ENCODE measurements at places on chromosomes 6 and 20.

- no peak for DNase-seq
Observed at GRCh38 chr6:121759370-121759769, 323.9 kb downstream of the GJA1 start.

GRCh38 chr20:32685541-32686529 lies 12.1 kb upstream of the C20orf203 start:
- DNase-seq, result no peak

DNA sequence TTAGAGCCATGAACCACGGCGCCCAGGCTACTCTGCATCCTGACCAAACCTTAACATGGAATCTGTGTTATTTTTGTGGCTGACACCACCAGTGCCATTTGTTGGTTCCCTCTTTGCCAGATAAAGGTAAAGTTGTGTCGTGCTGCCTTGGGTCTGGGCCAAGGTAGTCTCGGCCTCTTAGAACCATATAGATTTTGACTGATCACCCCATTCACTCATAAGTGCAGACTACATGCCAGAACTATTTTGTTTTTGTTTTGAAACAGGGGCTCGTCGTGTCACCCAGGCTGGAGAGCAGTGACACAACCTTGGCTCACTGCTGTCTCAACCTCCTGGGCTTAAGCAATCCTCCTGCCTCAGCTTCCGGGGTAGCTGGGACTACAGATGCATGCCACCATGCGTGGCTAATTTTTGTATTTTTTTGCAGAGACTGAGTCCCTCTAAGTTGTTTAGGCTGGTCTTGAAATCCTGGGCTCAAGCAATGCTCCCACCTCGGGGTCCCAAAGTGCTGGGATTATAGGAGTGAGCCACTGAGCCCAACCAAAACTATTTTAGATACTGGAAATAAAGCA lies 19.2 kb upstream of the RIPOR3 start:
- no peak for DNase-seq

DNA sequence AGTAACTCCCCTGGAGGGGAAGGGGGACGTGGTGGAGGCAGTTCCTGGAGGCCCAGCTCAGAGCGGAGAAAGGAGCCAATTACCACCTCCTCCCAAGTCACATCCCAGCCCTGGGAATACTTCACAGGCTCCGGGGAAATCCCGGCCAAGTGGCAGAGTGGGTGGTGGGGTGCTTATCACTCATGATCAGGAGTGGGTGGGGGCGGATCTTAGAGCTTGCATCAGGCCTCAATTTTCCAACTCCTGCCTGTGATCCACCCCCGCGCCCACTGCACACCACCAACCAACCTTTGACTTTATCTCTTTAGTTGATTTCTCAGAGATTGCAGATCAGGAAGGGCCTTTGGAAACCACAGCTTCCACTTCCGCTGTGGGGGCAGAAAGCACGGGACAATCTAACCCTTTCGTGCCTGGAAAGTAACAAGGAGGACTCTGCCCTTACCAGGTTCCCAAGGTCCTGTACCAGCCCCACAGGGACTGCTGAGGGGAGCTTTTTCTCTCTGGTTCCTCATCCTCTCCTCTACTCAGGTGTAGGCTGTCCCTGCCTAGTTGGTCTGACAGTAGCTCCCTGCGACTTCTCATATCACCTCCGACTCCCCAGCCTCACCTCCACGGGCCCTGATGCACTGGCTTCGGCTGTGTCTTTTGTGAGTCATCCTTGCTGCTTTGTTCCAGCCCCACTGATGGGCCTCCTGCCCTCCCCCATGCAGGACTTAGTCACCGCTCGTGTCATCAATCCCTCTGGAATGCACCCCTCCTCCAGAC lies 24.9 kb upstream of the IER3 start:
- DNase-seq, result peak; percentile 77

- DNase-seq, result no peak
Observed at GRCh38 chr6:22582417-22583205, 13.2 kb downstream of the HDGFL1 start.

DNA sequence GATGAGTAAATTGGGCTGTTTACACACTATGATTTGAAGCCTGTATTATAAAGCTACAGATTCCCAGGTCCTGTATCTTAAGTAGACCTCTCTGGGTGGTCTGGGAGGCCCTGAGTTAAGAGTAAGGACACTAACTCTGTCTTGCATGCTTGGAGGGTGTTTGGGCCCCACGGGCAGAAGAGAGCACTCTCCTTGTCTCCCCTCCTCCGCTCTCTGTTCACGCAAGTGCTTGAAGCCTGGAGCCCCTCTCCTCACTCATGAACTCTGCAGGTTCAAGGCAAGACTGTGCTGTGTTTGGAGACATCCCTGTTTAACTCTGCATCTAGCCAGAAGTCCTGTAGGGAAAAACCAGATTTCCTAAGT lies 154.0 kb downstream of the ZDHHC14 start:
- no peak for DNase-seq

DNA sequence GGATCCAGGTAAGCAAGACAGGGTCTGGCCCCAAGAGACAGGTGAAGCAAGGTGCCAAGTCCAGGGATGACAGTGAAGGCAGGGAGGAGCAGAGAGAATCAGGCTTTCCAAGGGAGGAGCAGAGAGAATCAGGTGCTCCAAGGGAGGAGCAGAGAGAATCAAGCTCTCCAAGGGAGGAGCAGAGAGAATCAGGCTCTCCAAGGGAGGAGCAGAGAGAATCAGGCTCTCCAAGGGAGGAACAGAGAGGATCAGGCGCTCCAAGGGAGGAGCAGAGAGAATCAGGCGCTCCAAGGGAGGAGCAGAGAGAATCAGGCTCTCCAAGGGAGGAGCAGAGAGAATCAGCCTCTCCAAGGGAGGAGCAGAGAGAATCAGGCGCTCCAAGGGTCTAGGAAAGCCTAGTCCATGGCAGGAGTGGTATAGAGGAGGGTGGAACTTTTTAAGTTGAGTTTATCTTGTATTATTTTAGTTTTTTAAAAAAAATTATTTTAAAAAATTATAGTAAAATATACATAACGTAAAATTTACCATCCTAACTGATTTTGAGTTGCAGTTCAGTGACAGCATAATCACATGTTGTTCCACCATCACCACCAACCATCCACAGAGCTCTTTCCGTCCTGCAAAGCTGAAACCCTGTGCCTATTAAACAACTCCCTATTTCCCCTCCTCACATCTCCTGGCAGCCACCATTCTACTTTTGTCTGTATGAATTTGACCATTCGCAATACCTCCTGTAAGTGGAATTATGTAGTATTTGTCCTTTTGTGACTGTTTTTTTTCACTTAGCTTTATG lies 64.1 kb downstream of the SASH1 start:
- no peak for DNase-seq

GRCh38 chr20:34647737-34648136 lies 29.2 kb downstream of the PIGU start:
- no peak for DNase-seq

DNA sequence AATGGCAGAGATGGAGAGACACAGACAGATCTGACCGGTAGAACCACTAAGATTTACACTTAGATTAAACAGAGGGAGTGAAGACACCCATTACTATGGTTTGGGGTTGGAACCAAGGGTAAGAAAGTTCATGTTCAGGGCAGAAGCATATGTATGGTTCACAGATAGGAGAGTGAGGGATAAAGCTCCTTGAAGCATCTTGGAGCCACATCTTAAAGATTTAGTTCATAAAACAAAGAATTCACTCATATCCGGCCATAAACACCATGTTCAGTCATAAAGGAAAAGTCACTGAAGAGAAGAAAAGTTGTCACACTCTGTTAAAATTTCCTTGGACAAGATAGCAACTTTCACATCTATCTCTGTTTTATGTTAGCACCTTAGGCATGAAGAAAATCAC lies 18.0 kb downstream of the STX7 start:
- DNase-seq, result no peak

DNA sequence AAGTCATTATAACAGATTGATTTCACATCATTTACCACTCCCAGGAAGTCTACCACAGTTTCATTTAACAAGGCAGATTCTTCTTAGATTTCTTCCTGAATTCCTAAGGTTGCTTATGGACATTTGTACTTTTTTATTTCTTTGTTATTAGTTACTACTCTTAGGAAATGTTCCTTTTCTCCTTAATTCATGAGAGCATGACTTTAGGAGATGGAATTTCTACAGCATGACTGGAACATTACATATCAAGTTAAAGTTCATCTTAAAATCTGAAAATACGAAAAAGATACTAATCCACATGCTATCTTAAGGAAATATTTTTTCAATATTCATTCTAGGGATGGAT lies 22.3 kb downstream of the CNKSR3 start:
- no peak for DNase-seq

DNA sequence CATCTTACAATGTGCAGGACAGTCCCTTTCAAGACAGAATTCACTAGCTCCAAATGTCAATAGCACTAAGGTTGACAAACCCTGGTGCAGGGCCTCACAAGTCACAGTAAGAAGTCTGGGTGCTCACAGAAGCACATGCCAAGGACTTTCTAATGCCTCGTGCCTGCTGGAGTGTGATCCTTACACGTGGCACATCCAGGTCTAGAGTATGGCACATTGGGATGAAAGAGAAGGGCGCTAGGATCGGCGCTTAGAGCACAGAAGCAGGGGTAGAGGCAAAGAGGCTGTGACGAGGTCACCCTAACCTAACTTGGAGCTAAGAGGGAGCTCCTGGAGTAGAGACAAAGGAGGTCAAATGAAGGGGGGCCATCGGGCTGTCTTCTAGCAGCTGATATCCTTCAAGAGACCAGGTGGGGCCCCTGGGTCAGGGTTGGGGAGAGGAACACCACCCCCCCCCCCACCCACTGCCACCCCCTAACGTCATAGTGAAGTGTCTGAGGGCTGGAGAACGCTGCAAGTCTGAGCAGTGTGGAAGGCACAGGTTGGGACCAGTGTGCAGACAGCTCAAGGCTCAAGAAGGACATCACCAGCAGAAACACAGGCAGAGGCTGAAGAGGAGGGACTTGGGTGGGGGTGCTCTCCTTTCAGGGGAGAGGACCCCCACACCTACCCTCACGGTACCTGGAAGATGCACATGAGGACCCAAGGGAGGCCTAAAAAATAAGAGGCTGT lies 97.8 kb upstream of the MRPS10 start:
- DNase-seq, result no peak

DNA sequence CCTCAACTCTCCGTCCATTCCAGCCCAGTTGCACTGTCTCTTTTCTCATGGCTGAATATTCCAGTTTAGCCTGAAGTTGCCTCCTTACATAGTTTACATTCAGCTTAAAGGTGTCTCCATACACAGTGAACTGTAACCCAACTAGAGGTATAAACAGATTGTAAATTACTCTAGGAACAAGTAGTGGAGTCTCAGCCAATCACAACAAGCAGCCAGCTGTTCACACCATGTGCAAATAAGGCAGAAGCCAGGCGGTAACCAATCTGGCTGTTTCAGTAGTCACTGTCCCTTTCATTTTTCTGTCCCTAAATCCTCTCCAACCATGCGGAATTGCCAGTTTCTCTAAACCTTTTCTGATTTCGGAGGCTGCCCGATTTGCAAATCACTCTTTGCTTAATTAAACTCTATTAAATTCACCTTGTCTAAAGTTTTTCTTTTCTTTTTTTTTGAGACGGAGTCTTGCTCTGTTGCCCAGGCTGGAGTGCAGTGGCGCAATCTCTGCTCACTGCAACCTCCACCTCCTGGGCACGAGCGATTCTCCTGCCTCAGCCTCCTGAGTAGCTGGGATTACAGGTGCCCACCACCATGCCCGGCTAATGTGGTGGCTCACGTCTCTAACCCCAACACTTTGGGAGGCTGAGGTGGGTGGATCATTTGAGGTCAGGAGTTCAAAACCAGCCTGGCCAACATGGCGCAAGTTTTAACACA lies 37.6 kb upstream of the GFOD1 start:
- no peak for DNase-seq

DNA sequence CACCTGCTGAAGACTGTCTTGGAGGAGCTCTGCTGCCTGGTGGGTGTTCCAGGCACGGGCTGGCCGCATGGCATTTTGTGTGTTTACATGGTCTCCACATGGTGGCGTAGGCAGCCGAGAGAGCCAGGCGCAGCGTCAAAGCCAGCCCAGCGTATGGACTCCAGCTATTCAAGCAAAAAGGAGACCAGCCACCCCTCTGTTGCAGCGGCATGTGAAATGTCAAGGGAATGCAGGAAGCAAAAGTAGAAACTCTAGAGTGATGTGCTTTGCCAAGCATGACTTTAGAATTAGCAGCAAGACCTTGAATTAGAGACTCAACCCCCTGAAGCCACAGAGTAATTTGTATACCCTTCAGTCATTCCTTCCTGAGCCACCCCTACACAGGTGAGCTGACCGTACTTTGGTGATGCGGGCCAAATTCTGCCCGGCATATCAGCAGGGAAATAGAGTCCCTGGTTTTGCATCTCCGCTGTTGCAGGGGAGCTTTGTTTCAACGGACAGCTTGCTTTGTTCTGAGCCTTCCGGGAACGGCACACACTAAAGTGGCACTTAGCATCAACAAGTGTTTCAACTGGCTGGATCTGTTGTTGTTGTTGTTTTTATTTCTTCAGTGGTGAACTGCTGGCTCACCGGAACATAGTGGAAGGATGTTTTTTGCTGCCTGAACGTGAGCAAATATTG lies 48.5 kb downstream of the FNDC1 start:
- DNase-seq, result peak; percentile 86
